ENCODE measurements at places on chromosomes 3 and 15.

- DNase-seq: no peak
Observed at GRCh38 chr3:120438665-120439370, 12.0 kb downstream of the FSTL1 start.

DNA sequence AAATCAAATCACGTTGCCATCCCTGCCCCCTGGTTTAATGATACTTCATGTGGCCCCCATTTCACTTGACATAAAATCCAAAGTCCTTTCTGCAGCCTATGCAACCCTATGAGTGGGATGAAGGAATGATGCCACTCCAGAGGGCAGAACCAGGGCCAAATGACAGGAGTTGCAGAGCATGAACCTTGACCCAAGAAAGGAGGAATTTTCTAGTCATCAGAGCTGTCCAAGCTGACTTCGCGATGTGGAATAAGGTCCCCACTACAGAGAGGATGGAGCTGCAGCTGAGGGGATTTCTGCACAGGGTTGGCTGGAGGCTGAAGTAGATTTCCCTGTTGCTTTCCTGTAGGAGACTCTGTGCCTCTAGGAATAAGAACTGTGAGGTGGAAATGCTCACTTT is 15.8 kb upstream of the EPHB3 start:
- no peak for DNase-seq

DNA sequence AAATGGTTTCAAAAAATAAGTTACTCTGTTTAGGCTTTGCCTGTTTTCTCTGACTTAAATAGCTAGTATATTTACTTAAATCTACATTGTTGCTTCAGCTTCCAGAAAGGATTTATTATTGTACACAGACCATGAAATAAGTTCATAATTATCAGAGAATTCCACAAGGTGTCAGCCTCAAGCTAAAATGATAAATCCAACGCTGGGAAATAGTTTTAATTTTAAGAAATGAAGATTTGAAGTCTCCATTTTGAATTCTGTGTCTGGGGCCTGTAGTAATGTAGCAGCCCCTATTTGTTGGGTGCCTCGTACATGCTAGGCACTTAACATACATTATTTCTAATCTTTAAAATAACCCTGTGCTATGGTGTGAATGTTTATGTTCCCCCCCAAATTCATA is 92.6 kb upstream of the KCNMB2 start:
- no peak for DNase-seq

GRCh38 chr3:123085932-123086627 is 19.3 kb downstream of the PDIA5 start:
- DNase-seq: no peak

DNA sequence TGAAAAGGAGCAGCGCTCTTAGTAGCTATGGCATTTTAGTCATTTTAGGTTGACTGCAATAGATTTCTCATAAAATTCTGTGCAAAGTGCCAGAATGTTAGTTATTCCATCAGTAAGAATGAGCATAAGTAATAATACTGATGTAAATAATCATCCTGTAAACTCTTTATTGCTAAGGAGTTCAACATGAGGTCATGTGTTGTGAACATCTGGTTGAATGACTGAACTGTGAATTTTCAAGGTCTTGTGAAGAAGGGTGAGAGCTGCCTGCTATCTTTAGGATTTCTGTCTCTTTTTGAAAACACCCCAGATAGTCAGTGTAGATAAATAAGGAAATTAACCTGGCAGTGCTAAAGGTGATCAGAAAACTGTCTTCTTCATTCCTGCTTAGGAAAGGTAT is 333.4 kb upstream of the TBC1D5 start:
- DNase-seq: no peak

Measured in DND-41 (cell line).